ENCODE measurements at places on chromosomes 7 and 10. TPM values are rescaled to one million over a fixed set of nuclear protein-coding genes. Genes with fewer than 3 reads are reported as not detected.

DNA sequence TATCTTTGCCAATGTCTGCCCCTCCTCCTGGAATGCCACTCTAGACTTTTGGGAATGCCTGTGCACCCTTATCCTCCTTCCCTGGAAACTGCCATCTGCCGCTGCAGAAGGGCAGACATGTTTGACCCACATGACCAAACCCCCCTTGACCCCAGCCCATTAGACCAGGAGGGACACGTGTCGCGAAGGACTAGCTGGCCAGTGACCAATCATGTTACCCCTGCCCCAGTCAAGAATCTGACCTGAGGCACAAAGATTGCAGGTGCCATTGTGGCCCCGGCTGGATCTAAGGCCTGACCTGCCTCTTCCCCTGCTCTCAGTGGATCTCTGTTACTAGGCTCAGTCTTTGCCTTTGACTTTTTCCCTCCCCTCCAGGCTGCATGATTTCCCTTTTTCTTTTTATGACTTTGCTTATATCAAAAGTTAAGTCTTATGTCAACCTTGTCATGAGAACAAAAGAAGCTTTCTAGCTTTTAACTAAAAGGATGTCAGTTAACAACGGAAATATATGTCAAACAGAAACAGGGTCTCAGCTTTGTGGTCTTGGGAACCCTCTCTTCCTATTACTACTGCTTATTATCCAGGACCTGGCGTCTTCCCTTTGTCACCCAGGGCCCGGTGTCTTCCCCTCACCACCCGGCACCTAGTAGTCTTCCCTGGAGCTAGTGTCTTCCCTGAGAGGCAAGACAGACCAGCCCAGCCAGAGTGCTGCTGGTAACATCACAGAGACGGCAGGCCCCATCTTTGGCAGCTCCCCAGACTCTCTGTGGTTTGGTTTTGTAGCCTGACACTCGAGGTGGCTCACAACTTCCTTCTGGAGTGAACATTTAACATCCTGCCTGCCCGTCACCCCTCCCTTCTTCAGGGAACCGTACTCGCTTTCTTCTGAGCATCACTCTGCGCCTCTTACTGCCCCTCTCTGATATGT is 24.4 kb upstream of the PPIF start:
- peak; percentile 96 for DNase-seq

DNA sequence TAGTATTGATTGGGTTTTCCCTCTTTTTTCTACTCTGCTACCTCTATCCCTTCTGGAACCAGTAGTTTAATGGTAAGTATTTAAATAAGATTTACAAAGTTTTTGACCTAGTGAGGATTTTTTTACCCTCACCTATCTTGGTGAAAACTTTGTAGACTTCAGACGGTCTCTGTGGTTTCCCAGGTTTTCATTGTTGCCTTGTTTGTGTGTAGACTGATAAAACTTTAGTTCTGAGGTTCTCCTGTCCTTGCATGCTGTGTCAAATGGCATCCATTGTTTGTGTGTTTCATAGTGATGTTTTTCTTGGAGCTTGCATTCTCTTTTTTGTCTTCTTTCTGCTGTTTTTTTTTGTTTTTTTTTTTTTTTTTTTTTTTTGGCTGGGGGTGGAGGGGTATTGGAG is 22.6 kb downstream of the ZNRF2 start:
- DNase-seq: no peak

DNA sequence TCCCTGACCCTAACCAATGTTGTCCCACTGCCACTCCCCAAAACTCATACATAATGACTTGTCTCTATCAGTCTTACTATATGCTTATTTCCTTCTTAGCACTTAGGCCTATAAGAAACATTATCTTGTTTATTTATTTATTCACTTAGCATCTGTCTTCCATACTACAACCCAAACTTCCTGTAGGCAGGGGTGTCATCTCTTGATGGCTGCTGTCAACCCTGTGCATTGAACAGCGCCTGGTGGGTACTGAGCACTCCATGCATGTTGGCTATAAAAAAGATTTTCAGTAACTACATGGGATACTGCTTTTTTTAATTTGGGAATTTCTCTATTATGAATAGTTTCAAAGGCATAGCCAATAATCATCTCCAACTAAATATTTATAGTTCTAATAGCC is 46.7 kb downstream of the JAZF1 start:
- DNase-seq: no peak

- DNase-seq: no peak
These were observed 46.6 kb upstream of the PPIF start for GRCh38 chr10:79300711-79301110.

DNA sequence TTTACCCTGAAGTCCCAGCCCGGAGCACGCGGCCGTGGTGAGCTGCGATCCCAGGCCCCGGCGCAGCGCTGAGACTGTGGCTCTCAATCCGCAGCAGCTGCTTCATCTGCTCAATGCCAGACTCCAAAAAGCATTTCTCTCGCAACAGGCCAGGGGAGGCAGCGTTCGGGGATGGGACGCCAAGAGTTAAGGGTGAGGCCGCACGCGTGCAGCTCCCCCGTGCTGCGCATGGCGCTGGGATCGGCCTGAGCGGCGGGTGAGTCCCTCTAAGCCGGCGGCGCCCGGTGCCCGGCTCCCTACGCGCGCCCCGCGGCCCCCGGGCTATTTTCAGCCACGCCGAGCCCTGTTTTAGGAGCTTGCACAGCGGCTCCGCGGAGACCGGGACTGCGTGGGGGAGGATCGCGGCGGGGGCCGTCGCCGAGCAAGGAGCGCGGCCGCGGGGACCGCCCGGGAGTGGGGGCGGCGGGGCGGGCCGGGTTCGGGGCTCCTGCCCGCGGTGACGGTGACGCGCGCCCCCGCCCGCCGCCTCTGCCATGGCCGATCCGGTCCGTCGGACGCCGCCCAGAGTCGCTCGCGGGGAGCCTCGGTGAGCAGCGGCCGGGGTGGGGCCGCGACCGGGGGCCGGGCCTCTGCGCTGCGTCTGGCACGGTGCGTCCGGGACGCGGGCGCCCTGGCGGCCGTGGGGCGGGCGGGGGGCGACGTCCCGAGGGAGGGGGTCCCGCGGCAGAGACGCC is 29.4 kb upstream of the JAKMIP3 start:
- peak; percentile 44 for DNase-seq

DNA sequence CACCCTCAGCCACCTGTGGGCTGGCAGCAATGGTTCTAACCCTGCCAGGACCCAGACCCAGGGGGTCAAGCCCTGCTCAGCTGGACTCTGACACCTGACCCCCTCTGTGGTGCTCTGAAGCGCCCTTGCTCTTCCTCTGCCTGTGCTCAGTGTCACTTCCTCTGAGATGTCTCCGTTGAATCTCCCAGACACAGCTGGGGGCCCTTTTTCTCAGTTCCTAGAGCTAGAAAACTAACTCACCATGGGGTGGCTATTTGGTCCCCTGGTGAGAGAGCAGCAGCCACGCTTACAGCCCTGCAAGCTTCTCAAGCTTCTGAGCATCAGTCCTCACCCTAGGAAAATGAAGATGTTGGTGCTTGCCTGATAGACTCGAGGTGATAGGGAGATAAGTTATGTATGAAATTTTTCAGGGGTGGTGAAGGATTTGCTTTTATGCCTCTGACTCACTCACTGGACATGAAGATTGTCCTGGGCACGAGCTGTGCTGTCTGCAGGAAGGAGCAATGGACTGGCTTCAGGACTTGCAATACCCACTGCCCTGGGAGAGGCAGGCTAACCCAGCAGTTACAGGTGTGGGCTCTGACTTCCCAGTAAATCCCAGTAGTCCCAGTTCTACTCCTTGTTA is 29.6 kb downstream of the COL13A1 start:
- DNase-seq: no peak

Gene LBX1
- total RNA-seq: 11.7 TPM

Gene PNLIPRP1
- total RNA-seq: not detected

GRCh38 chr10:93287775-93288174 is 194.4 kb downstream of the MYOF start:
- DNase-seq: no peak

DNA sequence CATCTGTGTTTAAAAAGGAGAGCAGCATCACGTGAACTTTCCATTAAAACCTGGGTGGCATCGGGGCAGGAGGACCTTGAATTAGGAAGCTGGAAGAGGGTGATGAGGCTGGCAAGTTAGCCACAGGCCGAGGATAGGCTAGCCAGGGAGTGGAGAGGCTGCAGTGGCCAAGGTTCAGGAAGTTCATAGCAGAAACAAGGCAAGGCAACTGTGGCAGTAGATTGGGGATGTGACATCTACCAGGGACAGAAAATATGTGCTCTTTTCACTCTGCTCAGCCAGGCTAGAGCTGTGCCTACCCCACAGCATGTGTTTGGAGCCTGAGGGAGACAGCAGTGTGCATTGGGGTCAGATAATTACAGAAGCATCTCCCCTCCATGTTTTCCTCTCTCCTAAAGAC is 2.2 kb upstream of the INPP5F start:
- no peak for DNase-seq

Gene KEL
- not detected for total RNA-seq

GRCh38 chr7:112933598-112933997 is 143.4 kb upstream of the TMEM168 start:
- no peak for DNase-seq

- no peak for DNase-seq
These were observed 266.2 kb downstream of the HTR7 start for GRCh38 chr10:90591629-90592028.

DNA sequence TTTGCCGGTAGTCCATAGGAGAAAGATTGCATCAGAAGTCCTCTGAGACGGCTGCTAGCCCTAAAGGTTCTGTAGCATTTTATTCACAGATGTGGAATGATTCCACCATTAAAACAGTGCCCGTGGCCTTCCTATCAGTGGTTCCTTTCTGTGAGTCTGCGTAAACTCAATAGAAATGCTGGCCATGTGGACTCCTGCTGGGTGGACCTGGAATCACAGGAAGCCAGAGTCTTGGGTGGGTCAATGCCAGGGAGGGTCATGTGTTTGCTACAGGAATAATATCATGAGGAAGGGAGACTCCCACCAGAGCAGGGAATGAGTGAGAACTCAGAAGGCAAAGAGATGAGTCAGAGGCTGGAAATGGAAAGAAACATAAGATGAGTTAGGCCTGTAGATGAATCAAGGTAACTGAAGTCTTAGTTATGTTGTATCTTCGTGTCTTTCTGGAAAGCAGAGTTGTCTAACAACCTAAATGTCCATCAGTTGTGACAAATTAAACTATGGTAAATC is 410.4 kb upstream of the AUTS2 start:
- DNase-seq: no peak

Data from myocyte (in vitro differentiated cells).